Hair follicular keratinocyte (primary cell): ENCODE measurements at places on chromosomes 12 and 14. TPM values are rescaled to one million over a fixed set of nuclear protein-coding genes. Genes with fewer than 3 reads are reported as not detected.

GPR132 gene
- total RNA-seq, result not detected in 2 replicates

IFNG-AS1 gene
- total RNA-seq, result not detected in 2 replicates

CIROP gene
- not detected in 2 replicates for total RNA-seq

GPR162 gene
- not detected in 2 replicates for total RNA-seq

LRRC10 gene
- not detected in 2 replicates for total RNA-seq

RAPGEF3 gene
- 24.6 and 28.3 TPM in 2 replicates for total RNA-seq

CLEC4C gene
- not detected in 2 replicates for total RNA-seq

RNASE8 gene
- total RNA-seq, result not detected in 2 replicates

BMAL2 gene
- 57.8 and 75.8 TPM in 2 replicates for total RNA-seq

ITGB7 gene
- 0.04 and 1.6 TPM in 2 replicates for total RNA-seq

FGF6 gene
- total RNA-seq, result not detected in 2 replicates

HDAC7 gene
- 28.2 and 38.2 TPM in 2 replicates for total RNA-seq

FAM181A gene
- total RNA-seq, result 0.80 TPM in 1 of 2 replicates, not detected in the other

GSC gene
- not detected in 2 replicates for total RNA-seq
